ENCODE measurements at places on chromosomes 4 and X.
A peak's percentile ranks its signal among the peaks of the same experiment; 100 is the strongest.

DNA sequence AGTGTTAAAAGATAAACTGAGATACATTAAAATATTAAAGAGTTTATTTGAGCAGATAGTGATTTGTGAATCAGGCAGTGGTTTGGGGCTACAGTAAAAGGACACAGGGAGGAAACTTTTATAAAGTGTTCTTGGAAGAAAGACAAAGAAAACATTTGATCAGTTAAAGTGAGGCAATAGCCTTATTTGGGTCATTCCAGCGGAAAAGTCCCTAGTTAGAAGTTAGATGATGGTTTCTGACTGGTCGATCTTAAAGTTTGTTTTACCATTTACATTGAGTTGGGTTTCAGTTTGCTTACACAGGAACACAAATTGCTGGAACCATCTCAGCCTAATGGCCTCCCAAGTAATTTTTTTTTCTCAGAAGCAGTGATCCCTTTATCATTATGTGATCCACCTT, 69.7 kb downstream of the PPP1R2C start:
- no peak for DNase-seq

DNA sequence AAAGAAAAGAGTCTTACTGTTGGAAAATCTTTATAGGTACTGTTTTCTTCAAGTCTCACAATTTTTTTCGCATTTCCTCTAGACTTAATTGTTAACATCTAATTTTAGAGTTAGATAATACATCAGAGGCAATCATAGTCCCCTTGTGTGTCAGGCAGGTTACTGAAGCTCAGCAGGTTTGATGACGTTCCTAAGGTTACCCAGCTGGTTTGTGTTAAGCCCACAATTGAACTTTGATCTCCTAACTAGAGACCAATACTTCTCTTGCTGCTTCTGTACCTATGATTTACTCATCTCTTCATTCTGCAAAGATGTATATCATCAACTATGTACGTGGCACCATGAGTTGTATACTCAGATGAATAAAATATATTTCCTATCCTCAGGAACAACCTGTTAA, 131.6 kb upstream of the STIM2 start:
- no peak for DNase-seq

DNA sequence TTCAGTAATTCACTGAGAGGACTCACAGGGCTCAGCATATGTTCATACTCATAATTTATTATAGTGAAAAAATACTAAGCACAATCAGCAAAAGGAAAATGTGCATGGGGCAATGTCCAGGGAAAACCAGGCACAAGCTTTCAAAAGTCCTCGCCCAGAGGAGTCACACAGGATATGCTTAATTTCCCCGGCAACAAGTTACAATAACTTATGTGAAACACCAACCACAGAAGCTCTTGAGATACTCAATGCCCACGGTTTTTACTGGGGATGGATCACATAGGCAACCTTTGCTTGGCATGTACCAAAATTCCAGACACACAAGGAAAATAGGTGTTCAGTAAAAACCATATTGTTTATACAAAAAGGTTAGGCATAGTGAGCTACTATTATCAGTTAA, 38.5 kb upstream of the STPG2 start:
- no peak for DNase-seq

- DNase-seq, result no peak
Measured at GRCh38 chr4:95528388-95528948, 20.3 kb downstream of the UNC5C start.

DNA sequence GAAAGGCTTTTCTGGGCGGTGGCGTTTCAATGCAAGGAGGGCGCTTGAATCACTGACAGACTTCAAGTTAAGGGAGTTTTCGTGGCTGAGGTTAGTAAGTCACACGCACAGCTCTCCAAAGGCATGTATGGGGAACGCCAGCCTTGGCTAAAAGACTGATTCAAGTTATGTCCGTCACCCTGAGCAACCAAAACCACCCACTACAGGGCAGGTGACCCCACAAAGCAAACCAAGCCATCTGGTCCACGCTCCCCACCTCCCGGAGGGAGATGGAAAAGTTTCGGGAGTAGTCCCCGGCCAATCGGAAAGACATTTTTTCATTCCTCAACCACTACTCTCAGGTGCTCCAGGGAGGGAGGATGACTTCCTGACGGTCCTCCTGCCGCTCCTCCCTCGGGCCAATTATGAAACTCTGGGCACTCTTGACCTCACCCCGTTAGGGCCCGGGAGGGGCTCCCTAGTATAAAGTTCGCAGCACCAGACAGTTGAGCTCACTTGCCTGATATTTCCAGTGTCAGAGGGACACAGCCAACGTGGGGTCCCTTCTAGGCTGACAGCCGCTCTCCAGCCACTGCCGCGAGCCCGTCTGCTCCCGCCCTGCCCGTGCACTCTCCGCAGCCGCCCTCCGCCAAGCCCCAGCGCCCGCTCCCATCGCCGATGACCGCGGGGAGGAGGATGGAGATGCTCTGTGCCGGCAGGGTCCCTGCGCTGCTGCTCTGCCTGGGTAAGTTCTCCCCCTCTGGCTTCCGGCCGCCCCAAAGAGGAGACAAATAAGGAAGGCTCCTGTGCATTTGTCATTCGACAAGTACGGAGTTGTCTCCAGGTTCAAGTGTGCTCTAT, at the start of gene EREG:
EREG (plus strand) TSS at position 494 of the 840 bp plus-strand sequence; CDS start at position 658, 164 bp downstream.
- peak; percentile 10 for DNase-seq

- no peak for DNase-seq
Measured at GRCh38 chr4:25346913-25347312, 30.1 kb upstream of the ANAPC4 start.

GRCh38 chr4:108172231-108172752, 3.6 kb upstream of the LEF1 start:
- DNase-seq, result peak; percentile 39

DNA sequence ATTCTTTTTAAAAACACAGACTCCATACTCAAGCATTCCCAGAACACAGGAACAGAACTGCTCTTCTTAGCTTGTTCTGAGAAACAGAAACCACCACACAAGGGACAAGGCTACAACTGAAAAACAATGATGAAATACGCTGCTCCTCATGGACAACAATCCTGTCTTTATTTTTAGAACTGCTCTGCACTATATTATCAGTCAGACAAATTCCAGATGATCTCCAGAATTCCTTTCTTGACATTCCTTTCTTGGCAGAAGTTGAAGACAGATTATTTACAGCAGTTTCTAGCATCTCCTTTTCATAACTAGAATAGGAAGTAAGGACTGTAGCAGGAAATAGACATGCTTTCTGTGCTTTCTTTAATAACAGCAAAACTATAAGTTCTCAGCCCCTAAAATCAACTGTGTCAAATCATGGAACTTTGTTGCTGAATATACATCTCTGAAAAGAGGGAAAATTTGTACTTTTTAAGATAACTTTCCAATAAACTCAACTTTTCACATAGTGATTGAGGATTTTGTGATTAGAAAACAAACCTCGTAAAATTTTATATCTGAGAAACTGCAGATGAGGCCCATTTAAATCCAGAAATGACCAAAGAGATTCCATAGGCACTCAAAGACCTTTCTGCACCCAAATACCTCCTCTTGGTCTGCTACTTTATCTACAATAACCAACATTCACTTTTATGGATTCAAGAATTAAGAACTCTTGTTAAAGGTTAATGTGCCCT, 35.9 kb downstream of the ANTXR2 start:
- no peak for DNase-seq

- DNase-seq, result no peak
Measured at GRCh38 chr4:33349376-33349775, 2629.2 kb downstream of the PCDH7 start.

- DNase-seq, result no peak
Measured at GRCh38 chr4:103753868-103754653, 34.3 kb upstream of the TACR3 start.

- no peak for DNase-seq
Measured at GRCh38 chrX:37651921-37652452, 33.6 kb upstream of the XK start.

GRCh38 chrX:72492499-72492898, 80.1 kb downstream of the HDAC8 start:
- no peak for DNase-seq

- no peak for DNase-seq
Measured at GRCh38 chr4:139795527-139796314, 130.1 kb downstream of the MGST2 start.

- no peak for DNase-seq
Measured at GRCh38 chr4:83371235-83371634, 36.6 kb upstream of the HPSE start.
